Suppressor macrophage treated with lipopolysaccharide for 4 hours (primary cell): ENCODE measurements at places on chromosomes 11 and 22.
A peak's percentile ranks its signal among the peaks of the same experiment; 100 is the strongest.

GRCh38 chr11:3613998-3614741 lies 27.6 kb downstream of the ART5 start:
- DNase-seq, result peak; percentile 78

GRCh38 chr11:43567396-43567975 lies 113.1 kb upstream of the HSD17B12 start:
- peak; percentile 64 for DNase-seq

DNA sequence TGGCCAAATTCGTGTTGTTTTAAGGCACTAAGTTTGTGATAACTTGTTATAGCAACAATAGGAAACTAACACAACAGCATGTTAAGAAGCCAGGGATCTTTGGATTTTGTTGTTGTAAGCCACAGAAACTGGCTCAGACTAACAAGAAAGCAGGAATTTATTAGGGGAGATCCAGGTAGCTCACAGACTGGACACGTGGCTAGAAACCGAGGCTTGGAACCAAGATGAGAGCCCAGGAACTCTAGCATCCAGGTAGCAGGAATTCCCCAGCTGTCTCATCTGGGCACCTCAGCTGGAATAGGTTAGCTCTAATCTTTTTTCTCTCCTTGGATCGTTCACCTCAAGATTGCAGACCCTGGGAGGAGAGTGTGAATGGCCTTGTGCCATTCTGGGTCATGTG lies 24.9 kb downstream of the POLA2 start:
- DNase-seq, result no peak

- DNase-seq, result no peak
Observed at GRCh38 chr11:60158636-60159035, 24.2 kb downstream of the MS4A6A start.

DNA sequence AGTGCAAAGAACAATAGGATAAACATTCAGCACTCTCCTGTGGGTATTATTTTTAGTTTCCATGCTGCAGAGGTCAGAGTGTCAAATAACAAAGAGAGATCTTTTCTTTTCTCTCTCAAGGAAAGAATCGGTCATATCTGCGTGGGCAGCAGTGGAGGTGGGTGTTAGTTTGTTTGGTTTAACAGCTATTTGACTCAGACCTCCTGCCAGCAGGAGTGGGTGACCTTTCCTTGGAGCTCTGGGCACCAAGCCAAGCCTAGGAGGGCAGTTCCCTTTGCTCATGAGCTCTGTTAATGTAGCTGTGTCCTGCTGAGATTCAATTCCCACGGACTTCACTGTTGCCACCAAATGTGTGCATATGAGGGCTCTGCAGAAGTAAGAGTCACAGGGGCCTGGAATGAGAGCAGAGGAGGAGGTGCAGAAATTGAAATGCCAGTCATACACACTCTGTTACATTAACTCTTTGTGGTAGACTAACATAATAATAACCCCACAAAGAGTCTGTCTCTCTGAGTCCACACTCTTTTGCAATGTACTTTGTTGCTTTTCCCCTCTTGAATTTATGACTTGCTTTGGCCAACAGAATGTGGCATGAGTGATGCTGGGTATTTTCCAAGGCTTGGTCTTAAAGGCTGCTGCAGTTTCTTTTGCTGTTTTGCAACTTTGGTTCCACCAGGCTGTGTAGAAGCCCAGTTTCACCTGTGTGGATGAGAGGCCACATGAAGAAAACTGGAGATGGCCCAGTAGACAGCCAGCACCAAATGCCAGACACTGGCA lies 76.0 kb upstream of the GRK3 start:
- DNase-seq, result peak; percentile 94

DNA sequence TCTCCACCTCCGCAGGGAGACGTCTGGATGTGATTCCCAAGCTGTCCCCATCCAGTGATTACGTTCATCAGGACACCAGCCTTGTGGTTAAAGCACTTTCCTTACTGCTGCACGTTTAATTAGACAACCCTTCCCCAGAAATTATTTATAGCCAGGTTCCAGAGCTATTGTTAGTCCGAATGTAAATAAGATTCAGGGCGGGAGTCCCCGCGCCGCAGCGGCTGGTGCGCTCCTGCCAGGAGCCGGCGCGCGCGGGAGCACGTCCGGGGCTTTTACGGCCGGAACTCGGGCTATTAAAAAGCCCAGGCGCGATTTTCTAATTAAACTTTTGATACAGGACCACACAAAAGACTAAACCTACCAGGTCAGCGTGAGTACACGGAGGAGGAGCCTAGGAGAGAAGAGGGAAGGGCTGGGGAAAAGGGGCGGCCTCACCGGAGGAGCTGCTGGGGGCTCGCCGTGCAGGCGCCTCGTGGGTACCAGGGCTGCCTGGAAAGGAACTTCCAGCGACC lies 538.3 kb downstream of the OPCML start:
- no peak for DNase-seq

GRCh38 chr11:77813256-77813655 lies 7.3 kb downstream of the RSF1 start:
- no peak for DNase-seq

DNA sequence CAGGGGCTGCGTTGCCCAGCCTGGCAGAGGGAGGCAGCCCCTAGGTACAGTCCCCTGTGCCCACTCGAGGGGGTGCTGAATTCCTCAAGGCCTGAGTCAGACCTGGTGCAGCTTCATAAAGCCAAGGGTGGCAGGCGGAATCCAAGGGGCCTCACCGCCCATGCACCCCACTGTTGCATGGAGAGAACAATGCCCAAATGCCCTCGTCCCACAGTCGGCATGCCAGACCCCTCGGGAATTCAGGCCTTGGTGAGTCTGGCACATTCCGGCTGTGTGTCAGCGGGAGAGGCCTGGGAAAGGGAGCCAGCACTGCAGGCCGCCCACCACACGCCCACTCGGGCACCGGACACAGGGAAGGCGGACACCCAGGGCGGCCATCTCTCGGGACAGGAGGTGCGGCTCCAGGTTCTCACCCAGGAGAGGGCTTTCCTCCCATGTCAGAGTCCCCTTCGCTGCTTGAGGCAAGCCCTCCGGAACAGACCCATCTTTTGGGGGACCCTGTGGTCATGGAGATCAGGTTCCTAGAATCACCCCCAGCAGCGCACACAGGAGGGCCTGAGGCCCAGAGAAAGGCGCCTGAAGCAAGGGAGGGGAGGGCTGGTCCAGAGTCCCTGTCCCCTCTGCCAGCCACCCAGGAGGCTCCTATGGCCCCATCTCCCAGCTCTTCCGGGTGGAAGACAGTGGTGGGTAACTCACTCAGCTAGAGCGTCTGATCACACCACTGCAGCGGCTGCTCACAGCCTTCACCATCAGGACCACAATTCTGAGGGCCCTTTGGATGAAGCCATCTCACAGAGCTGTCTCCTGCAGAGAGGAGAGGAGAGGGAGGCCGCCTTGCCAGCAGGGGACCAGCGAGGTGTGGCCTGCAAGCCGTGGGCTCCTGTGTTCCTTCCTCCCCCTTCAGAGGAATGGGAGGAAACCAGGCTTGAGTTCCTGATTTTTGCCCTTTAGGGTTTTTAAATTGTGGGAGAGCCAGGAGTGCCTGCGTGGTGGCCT lies 31.6 kb upstream of the KCNQ1OT1 start:
- DNase-seq, result no peak

DNA sequence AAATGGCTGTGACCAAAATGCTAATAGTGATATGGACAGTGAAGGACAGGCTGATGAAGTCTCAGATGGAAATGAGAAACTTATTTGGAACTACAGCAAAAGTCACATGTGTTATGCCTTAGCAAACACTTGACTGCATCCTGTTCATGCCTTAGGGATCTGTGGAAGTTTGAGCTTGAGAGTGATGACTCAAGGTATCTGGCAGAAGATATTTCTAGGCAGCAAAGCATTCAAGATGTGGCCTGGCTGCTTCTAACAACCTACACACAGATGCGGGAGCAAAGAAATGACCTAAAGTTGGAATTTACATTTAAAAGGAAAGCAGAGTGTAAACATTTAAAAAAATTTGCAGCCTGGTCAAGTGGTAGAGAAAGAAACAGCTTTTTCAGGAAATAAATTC lies 28.1 kb upstream of the CD81 start:
- DNase-seq, result no peak

DNA sequence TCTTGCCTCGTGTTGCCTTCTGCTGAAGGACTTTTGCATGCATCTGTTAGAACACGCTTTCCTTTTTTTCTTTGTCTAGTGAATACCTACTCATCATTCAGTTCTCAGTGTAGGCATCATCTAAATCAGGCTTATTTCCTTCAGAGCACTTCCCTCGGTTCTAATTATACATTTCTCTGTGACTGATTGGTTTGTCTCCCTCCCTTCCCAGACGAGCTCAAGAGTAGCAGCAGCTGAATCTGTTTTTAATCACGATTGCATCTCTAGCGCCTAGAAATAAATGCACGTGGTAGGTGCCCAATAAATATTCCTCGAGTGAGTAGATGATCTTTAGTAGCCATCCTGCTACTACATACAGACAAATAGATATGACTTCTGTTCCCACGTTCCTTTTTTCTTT lies 6.3 kb downstream of the CEP164 start:
- no peak for DNase-seq

DNA sequence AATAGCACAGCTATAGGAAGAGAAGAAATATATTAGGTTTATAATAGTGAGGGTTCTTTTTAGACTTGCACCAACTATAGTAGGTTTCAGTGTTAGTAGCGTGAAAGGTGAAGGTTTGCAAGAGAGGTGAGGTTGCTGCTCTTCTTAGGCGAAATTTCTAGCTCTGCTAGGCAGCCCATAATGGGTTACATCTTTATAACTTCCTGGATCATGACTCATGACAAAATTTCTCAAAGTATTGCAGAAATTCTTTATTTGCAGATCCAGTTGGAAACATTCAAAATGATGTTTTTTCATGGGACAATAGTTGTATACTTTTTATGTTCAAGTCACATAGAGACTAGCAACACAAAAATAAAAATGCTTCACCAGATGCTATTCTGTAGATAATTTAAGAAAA lies 260.0 kb downstream of the SOX6 start:
- DNase-seq, result no peak

DNA sequence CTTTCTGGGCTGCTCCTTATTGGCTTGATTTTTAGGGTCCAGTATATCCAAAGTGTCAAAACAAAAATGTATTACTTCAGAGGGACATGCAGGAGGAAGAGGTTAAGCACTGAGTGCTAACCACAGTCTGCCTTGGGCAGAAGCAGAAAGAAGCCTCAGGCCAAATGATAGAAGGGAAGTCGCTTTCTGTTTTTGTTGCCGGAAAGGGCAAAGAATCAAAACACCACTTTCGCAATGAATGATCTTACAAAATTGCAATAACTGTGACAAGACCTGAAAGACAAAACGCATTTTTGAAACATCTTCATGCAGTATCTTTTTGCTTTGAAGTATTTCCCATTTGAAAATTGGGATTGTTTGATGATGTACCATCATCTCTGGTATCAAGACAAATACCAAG lies 70.1 kb upstream of the PICALM start:
- peak; percentile 92 for DNase-seq

DNA sequence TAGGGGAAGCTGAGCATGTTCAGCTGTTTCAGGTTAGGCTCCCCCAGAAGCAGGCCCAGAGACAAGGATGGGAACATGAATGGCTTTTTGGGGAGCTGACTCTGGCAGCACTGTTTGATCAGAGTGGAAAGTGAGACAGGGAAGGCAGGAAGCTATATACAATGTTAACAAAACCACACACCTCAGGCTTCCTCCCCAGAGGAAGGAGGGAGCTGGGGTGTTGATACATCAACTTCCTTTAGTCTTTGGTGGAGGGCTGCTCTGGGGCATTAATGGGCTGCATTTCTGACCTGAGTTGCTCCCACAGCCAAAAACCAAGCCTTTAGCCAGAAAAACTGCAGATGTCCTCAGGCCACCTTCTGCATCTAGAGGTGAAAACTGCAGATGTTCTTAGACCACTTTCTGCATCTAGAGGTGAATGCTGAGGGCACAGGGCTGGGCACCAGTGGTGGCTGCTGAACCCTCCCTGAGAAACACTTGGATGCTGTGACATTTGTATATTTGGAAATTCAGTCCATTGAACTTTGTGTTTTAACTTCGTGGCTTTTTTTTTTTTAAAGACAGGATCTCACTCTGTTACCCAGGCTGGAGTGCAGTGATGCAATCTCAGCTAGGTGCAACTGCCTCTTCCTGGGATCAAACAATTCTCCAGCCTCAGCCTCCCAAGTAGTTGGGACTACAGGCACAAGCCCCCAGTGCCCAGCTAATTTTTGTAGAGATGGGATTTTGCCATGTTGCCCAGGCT lies 49.9 kb downstream of the KIAA1671 start:
- no peak for DNase-seq

DNA sequence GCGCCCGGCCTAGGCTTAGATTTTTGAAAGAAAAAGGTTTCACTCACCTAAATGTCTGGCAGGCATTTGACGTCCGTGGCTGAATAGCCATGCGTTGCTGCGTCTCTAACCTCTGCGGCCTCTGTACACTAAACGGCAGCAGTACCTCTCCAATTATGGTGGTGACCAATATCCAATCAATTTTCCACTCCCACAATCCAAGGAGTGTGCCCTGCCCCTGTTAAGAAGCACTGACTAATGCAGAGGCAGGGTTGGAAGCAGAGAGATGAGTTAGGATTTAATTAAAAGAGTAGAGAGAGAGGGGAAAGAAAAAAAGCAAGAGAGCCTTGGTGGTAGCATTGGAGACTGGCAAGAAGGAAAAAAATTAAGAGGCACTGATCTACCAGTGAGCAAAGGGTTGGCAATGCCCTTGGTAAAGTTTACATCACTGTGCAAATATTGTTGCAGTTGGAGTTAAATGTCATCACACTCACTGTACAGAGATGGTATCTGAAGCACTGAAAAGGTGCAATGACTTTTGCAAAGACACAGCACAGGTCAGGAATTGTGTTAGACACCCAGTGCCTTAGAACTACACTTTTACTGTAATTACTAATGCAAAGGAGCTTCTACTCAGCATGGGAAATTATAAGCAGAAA lies 526.7 kb downstream of the NTM start:
- no peak for DNase-seq

DNA sequence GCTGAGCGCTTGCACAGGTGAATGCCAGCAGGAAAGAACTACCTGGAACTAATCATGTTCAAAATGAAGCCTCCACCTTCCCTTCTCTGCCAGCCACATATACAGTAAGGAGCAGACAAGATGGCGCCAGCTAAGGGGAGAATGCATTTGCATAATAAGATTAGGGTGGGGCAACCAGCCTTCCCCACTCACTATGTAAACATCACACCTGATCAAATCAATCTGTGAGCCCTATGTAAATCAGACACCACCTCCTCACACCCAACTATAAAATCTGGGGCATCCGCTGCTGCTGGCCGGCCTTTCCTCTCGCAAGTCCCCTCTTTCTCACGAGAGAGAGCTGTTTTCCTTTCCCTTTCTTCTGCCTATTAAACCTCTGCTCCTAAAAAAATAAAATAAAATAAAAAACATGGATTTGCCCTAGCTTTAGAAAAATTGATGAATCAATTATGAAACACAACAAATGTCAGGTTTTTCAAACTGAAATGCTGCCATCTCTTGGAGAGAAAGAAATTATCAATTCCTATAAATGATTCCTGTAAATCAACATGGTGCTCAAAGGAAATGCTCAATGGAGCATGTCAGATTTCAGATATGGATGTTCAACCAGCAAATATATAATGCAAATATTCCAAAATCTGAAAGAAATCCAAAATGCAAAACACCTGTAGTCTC lies 108.9 kb downstream of the SGSM3 start:
- DNase-seq, result no peak

DNA sequence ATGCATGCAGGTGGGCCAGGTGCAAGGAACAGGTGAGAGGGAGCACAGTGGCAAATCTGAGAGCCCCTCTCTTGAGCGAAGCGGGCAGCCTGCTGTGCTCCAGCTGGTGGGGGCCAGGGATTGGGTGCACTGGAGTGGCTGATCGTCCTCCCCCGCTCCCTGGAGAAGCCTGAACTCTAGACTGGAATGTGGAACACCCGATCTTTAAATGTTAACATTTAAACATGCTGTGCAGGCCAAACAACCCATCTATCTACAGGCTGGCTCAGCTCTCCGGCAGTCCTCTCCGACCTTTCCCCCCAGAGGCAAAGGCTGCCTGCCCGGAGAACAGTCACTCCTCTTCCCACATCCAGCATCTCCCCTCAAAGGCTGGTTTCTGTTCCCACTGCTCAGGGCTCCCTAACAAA lies 5.1 kb downstream of the MRGPRF start:
- DNase-seq, result no peak
